ENCODE measurements at places on chromosomes 6 and 20. TPM values are rescaled to one million over a fixed set of nuclear protein-coding genes. Genes with fewer than 3 reads are reported as not detected.

- DNase-seq: no peak
These were observed 887 bp upstream of the AIF1 start for GRCh38 chr6:31614075-31614619.

Gene ULBP2
- 7.6 TPM for total RNA-seq

Gene MOG
- not detected for total RNA-seq

Gene PLCB4
- total RNA-seq: 12.9 TPM

GRCh38 chr20:3459881-3460307 lies 10.9 kb upstream of the ATRN start:
- DNase-seq: no peak

GRCh38 chr6:41503827-41504465 lies 42.2 kb upstream of the FOXP4 start:
- DNase-seq: no peak

DNA sequence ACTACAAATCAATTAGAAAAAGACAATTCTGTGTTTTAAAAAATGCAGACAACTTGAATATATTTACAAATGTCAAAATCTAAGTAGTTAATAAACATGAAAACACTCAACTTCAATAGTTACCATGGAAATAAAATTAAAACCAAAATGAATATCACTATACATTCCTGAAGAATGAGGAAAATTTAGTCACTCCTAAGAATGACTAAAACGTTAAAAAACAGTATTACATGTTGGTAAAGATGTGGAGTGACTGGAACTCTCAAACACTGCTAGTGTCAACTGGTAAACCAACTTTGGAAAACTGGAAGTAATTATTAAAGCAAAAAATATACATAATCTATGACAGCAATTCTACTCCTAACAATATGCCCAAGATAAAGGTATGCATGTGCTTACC lies 36.3 kb downstream of the AHI1 start:
- DNase-seq: no peak

Gene BMP6
- 0.17 TPM for total RNA-seq

DNA sequence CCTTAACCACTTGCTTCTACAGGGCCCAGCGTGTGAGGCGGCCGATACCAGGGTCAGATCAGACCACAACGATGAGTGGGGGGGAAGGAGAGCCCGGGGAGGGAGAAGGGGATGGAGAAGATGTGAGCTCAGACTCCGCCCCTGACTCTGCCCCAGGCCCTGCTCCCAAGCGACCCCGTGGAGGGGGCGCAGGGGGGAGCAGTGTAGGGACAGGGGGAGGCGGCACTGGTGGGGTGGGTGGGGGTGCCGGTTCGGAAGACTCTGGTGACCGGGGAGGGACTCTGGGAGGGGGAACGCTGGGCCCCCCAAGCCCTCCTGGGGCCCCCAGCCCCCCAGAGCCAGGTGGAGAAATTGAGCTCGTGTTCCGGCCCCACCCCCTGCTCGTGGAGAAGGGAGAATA lies 2.8 kb downstream of the RING1 start:
- no peak for DNase-seq

DNA sequence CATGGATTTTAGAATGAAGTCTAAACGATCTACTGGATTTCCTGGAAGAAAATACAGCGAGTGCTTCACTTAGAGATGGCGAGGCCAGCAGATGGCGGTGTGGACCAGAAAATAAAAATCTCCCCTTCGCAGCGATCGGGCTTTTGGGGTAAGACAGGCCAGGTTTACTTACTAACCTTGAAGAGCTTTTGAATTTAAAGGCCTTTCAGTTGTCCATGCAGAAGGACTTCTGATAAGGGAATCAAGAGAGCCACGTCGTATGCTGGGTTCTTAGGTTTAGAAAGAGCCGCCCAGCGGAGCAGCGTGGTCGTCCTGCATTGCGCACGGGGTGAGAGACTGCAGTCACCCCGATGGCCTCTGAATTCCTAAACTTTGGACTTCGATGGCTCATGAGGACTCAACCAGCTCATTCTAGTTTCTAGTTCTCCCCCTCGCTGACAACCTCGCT lies 125.2 kb upstream of the RALGAPA2 start:
- peak; percentile 26 for DNase-seq

Gene KIAA1586
- total RNA-seq: 11.2 TPM

Gene GMDS
- total RNA-seq: 52.5 TPM

DNA sequence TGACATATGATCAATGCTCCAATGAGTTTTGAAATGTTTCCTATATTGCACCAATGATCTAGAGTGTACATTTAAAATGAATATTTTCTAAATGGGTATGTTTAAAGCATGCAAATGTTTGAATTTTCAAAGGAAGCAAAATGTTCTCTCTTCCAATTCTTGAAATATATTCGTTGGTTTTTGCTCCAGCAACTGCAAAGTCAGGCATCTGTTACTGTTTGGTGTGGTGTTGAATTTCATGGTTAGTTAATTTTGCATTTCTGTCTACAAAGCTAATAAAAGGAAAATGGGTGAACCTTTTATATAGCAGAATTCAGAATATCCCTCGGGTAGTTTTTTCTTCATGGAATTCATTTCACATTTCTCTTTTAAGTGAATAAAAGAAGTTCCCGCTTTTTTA lies 1018.3 kb downstream of the GRIK2 start:
- no peak for DNase-seq

GRCh38 chr6:119334535-119335264 lies 14.9 kb downstream of the MAN1A1 start:
- no peak for DNase-seq

Gene FAM135A
- total RNA-seq: 83.2 TPM

Gene BCAS4
- total RNA-seq: 11.3 TPM

Gene STMND1
- total RNA-seq: 0.68 TPM

Gene LST1
- not detected for total RNA-seq

- no peak for DNase-seq
These were observed 9.8 kb downstream of the SLC17A9 start for GRCh38 chr20:62962221-62962879.

DNA sequence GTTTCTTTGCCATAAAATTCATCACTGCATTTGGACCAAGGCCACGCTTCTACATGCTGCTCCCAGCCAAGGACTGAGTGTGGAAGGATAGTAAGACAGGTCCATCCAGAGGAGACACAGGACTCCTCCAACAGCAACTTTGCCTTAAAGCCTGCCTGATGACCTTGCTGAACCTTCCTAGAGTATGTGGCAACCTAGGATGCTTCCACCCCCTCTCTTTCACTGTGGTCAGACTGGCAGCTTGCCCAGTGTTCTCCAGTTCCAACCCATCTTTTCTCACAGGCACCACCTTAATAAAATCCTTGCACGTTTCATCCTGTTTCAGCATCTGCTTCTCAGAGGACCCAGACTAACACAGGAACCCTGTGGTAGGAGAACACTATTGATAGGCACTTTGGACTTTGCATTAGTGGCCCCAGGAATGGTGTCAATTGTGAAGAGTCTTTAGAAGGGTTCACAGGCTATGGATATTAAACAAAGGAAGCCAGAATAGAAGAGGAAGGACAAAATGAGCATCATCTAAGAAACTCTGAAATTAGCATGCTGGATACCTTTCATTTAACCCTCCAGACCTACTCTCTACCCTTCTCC lies 2.4 kb upstream of the PKHD1 start:
- DNase-seq: no peak

GRCh38 chr6:148869585-148869984 lies 122.8 kb downstream of the UST start:
- no peak for DNase-seq

Gene PAX1
- total RNA-seq: not detected

DNA sequence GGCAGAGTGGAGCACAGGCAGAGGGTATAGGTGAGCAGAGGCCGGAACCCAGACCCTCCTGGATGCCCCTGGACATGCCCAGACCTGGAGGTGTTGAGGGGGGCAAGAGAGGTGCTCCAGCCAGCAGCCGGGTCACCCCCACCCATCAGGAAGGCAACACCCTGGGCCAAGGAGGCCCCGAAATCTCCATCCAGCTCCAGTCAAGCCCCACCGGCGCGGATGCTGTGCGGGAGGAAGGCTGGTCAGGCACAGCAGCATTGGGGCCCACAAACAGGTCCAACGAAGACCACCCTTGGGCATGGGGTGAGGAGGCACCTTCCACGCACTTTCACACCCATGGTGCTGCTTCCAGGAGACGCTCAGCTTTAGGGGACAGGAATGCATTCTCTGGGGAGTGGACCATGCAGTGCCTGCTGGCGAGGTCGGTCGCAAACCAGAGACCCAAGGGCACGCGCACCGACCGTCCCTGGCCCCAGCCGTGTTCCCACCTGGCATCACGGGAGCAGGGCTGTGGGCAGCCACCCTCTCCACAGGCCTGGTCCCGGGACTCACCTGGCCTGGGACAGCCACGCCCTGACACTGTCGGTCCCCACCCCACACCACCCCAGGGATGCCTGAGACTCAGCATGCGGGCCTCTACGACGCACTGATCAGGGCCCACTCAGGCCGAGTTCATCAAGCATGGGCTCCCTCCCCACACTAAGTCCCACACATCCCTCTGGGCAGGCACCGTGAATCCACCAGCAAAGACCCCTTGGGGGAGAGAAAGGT lies 43.6 kb upstream of the ZBP1 start:
- no peak for DNase-seq

- DNase-seq: no peak
These were observed 26.4 kb upstream of the MEI4 start for GRCh38 chr6:77626426-77626825.

DNA sequence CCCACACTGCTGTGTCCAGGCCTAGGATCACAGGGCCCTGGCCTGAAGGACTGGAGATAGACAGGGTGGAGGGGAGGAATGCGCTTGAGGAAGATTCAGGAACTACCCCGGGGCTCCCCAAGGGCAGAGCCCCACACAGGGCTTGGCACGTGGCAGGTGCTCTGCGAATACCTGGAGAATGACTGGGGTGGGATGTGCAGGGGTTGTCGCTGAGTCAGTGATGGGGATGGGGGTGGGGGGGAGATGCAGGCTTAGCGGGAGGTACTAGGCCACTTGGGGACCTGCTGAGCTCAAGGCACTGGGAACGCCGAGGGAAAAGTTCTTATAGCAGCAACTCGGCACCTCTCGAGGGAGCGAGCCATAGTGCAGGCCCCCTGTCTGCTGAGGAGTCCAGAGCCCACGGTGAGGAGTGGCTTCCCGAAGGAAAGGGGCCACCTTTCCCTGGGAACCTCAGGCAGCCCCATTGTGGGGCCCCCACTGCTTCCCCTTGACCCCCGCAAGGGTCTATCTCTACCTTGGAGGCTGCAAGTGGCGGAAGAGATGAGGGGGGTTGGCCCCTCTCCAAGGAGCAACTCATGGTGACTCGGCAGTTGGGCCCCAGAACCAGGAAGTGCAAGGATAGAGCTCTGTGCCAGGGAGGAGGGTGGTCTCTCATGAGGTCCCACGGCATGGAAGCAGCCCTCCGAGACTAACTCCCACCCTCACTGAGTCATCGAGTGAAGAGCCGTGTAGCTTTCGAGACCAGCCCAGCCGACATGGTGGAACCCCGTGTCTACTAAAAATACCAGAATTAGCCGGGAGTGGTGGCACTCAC lies 33.1 kb downstream of the SRC start:
- peak; percentile 75 for DNase-seq

Gene TNFRSF21
- 282 TPM for total RNA-seq

DNA sequence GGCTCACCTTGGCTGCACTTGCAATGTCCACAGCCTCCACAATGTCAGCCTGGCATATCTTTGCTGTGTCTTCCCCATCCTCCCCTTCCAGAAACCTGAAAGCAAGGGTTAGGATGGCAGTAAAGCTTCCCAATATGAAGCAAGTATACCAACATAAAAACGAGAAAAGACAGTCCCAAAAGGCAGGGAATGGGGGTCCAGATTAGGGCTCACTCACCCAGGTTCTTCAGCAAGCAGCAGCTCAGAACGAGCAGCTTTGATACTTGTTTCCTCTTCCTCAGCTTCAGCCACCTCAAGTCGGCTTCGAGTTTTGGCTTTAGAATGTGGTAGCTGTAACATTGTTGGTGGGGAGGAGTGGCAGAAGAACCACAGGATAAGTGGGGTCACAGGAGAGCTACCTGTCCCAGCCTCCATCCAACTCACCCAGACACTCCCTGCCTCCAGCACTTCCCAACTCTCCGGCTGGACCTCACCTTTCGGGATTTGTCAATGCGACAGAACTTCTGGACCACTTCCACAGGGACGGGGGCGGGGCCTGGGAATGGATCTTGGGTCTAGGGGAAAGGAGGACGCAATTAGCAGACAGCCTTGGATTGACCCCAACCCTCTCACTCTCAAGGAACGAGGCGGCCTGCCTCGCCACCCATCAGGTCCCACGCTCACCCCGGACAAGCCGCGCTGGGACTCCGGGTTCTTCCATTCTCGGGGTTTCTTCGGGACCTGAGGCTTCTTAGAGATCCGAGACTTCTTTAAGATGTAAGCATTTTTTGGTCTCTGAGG lies 708 bp downstream of the WDR46 start:
- DNase-seq: no peak

DNA sequence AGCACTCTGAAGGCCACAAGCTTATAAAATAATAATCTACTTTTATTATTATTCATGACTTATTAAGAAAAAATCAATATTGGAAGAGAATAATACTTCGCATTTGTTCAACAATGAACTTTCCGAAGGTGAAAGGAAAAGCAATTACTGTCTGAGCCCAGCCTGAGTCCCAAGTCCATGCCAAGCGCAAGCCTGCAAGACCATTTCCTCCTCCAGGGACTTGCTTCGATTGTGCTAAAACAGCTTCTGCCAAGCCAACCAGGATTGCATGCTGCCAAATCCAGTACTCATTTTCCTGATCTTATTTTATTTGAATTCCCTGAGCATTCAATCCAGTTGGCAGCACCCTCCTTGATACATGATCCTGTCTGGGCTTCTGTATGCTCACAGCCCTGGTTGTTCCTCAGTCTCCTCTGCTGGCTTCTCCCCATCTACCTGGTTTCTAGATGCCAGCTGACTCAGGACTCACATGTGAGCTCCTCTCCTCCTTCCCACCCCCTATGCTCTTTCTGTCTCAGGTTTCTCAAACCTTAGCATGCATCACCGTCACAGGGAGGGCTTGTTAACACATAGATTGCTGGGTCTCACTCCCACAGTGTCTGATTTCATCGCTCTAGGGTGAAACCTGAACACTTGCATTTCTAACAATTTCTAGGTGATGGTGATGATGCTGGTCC lies 55.9 kb upstream of the PSMF1 start:
- DNase-seq: no peak

- no peak for DNase-seq
These were observed 618.9 kb downstream of the BCKDHB start for GRCh38 chr6:80725156-80725930.

Gene DEFB118
- not detected for total RNA-seq

DNA sequence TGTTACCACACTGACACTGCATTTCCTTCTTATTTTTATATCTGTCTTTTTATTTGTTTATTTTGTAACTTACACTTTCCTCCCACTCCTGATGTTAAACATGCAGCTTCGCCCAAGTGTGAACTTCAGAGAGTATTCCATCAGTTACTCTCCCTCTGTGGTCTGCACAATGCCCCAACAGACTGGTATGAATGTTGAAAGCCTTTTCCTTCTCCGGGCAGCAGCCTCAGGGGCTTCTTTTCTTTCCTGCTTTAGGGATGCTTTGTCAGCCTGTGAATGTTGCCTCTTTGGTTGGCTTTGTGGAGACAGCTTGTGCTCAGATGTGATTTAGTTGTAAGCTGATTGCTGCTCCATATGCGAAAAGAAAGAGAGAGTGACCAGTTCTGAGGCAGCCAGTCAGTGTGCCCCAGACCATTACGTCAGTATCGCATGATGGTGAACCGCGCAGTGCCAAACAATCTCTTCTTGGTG lies 44.0 kb downstream of the SMPDL3A start:
- DNase-seq: no peak
